ENCODE measurements at places on chromosomes 2 and 18. TPM values are rescaled to one million over a fixed set of nuclear protein-coding genes. Genes with fewer than 3 reads are reported as not detected.

Gene ACTR2
- polyA plus RNA-seq = 303 TPM

Gene DTNB
- polyA plus RNA-seq = 11.5 TPM

Gene NEU2
- polyA plus RNA-seq = not detected

Gene AFG3L2
- polyA plus RNA-seq = 24.2 TPM

Gene TACR1
- polyA plus RNA-seq = not detected

Gene SERPINB12
- polyA plus RNA-seq = not detected

Gene RAB11FIP5
- 24.0 TPM for polyA plus RNA-seq

Gene VWA3B
- not detected for polyA plus RNA-seq

Gene CLIP4
- polyA plus RNA-seq = 17.3 TPM

Gene ZDBF2
- 4.1 TPM for polyA plus RNA-seq

Gene PIGN
- 12.0 TPM for polyA plus RNA-seq

Gene GALNT3
- 2.3 TPM for polyA plus RNA-seq

Gene CNTNAP5
- not detected for polyA plus RNA-seq

Gene KATNAL2
- polyA plus RNA-seq = 0.51 TPM

Gene AQP12A
- polyA plus RNA-seq = not detected

Gene HTR2B
- 0.08 TPM for polyA plus RNA-seq

Gene REG1A
- polyA plus RNA-seq = not detected

Gene SRD5A2
- not detected for polyA plus RNA-seq

Gene CACNB4
- polyA plus RNA-seq = not detected

DNA sequence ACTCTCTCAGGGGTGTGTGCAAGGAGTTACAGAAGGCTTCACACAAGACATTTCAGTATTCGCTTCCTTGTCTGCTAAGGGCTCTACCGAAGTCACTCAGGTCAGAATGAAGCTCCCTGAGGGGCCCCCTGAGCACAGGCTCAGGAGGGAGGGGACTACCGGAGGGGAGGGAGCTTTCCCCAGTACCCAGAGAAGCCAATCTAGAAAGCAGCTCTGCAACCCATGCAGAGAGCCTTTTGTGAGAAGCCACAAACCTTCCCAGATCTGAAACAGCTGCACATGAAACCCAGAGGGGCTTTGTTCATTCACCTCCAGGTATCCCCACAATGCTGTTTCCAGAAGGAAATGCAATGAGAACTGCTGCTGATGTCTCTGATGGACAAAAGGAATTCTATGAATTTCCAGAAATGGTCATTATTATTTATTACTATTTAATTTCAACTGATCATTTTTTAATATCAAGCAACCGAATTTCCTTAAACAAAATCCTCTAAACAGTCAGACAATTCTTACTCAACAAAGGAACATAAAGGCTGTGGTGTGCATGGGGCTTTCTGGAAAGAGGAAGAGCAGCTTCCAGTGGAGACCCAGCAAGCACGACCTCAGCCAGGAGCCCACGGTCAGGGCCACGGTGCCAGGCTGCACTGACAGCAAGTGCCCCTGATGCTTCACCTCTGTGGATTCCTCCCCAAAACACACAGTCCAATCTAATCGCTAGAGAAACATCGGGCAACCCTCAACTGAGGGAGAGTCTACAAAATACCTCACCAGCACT, 42.0 kb downstream of the NDUFA10 start:
- no peak for DNase-seq

DNA sequence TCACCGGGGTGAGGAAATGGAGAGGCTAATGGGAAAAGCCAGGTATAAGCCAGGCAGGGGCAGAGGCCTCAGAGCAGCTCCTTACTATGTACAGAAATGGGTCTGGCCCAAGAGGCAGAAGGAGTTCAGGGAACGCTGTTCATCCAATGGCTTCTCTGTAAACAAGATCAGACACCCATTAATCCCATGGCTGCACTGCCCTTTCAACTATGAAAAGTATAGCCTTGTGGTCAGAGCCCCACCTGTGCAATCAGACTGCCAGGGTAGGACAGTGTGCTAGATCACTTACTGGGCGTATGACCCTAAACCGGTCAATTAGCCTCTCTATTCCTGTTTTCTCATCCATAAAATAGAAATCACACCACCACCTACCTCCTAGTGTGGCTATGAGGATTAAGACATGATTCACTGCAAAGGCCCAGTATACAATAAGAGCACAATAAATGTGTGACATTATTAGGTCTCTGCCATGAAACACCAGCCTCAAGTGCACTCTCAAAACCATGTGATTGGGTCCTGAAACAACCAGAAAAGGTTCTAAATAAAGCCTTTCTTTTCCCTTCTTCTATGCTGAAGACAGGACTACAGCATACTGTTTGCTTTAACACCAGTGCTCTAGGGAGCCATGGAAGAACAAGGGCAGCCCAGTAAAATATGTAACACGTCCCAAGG, 4.4 kb downstream of the ANKRD44 start:
- DNase-seq = no peak

- DNase-seq = no peak
Observed at GRCh38 chr2:238183821-238184220, 19.7 kb downstream of the ILKAP start.

- no peak for DNase-seq
Observed at GRCh38 chr2:26150243-26150642, 22.6 kb upstream of the GAREM2 start.

GRCh38 chr2:116719836-116720235, 1094.7 kb upstream of the DDX18 start:
- no peak for DNase-seq

- peak; percentile 26 for DNase-seq
Observed at GRCh38 chr2:199861132-199861774, 10.3 kb upstream of the FTCDNL1 start.

DNA sequence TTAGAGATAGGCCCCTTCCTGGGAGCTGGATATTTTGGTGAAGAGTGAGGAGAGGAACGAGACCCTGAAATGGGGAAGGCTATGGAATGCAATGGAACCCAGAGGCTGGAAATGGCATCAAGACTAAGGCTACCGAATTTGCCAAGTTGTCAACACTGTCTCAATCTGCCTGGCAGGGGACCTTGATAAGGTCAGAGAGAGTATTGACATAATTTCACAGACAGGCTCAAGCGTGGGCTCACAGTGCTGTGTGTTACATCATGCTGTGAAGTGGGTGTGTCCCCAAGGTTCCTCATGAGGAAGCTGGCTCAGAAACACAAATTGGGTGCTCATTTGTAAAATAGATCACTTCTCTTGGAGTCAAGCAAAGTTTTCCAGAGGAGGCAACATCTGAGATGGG, 51.8 kb upstream of the CYRIA start:
- DNase-seq = no peak

GRCh38 chr2:159790323-159790722, 7.7 kb downstream of the CD302 start:
- DNase-seq = no peak

GRCh38 chr2:97660775-97661389, 3.0 kb downstream of the ACTR1B start:
- DNase-seq = no peak

DNA sequence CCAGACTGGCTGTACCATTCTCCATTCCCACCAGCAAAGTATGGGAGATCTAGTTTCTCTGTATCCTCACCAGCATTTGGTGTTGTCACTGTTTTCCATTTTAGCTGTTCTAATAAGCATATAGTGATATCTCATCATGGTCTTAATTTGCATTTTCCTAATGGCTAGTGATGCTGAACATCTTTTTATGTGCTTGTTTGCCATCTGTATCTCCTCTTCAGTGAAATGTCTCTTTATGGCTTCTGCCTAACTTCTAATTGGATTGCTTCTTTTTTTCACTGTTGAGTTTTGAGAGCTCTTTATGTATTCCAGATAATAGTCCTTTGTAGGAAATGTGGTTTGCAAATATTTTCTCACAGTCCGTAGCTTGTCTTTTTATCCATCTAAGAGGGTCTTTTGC, 18.9 kb upstream of the BIN1 start:
- DNase-seq = no peak

DNA sequence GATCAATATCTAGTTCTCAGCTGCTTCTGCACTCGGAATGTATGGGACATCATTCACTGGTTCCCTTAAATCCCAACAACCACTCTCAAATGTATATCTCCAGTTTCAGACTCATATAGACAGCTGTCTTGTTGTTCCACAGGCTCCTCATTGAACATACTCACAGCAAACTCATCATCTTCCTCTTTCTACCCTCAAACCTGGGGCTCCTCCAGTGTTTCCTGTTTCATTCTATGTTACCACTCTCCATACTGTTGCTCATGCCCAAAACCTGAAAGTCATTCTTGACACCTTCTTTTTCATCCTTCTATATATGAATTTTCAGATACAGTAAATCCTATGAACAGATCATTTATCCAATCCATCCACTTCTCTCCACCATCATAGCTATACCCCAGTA, 18.7 kb upstream of the REL start:
- no peak for DNase-seq

DNA sequence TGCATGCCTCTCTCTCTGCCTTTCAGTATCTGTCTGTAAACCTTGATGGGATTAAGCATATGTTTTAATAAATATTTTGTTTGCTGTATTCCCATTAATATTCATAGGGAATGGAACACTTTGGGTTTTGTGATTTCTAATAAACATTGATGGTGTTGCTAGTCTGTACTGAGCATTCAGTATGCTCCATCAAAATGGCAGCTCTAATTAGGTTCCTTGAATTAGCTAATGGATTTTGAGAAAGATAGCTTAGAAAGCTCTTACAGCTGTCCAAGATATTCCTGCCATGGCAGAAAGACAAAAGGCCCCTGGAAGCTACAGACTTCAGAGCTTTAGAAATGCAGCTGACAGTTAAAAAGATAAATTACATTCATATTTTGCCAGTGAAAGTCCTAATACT, 199.2 kb upstream of the NRP2 start:
- DNase-seq = no peak

- no peak for DNase-seq
Observed at GRCh38 chr2:229993236-229993635, 70.9 kb downstream of the FBXO36 start.

DNA sequence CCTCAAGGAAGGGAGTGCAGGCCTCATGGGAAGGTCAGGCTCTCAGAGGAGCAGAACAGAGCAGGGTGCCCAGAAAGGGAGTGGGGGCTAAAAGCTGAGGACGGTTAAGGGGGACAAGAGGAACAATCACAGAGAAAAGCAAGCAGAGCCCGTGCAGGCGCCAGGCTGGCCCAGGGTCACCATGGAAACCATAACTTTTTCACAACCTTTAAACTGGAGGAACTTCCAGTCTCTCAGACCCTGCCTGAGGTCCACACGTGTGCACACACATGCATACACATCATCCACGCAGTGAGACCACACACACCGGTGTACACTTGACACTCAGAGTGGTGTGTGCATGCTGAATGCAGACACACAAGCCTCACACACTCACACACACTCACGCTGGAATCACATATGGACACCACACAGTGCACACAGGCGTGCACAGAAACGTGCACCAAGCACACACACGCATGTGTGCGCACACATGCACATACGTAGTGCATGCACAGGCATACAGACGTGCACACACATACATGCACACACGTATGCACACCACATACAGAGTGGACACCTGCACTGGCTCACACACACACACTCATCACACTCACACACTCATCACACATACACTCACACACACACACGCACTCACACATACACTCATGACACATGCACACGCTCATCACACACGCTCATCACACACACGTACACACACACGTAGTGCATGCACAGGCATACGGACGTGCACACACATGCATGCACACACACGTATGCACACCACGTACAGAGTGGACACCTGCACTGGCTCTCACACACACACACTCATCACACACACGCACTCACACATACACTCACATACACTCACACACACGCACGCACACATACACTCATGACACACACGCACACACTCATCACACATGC, 37.2 kb upstream of the SNED1 start:
- no peak for DNase-seq

DNA sequence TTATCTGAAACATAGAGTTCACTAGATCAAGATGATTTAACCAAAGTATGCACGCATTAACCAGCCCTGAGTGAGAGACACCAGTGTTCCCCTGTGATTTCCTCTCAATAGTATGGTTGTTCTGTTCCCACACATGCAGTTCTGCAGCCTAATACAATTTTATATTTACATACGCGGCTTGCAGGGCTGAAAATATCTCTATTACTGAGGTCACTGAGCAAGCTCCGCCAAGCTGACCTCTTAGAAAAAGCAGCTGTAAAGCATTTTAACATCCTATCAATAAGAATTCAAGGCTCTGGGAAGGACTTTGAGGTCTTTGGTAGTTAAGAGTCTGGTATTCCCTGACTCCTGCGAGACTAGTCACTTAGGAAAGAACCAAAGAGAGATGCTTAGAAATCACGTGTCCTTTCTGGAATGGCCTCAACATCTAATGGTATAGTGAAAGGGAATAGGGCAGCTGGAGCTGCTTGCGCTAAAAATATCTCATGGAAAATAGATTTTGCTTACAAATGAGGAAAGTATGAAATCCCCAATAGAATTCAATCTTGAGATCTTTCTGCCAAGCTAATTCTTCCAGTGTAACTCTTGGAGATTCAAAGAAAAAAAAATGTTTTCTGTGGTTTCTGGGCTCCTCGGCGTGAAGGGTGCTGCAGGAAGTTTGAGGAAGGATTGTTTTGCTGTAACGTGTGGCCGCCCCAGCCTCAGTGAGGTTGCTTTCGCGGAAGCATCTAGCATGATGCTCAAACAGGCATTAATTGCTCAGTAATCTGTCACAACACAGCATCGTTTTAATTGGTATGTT, 59.2 kb downstream of the DOCK10 start:
- peak; percentile 71 for DNase-seq

DNA sequence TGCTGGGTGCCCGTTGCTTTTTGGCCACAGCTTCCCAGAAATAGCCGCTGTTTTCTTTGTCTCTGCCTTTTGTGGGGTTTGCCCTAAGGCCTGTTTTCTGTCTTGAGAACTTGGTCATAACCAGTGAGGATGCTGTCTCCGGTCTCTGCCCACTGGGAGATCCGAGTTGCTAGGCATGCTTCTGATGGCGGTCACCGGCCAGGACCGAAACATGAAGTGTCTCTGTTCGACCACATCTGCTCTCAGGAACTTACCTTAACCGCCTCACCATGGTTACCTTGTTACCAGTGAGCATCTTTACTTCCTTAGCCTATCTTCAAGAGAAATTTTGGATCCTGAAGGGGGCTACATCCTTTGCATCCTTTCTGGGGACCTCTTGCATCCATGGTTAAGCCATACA, 91.9 kb downstream of the RTP5 start:
- DNase-seq = no peak

DNA sequence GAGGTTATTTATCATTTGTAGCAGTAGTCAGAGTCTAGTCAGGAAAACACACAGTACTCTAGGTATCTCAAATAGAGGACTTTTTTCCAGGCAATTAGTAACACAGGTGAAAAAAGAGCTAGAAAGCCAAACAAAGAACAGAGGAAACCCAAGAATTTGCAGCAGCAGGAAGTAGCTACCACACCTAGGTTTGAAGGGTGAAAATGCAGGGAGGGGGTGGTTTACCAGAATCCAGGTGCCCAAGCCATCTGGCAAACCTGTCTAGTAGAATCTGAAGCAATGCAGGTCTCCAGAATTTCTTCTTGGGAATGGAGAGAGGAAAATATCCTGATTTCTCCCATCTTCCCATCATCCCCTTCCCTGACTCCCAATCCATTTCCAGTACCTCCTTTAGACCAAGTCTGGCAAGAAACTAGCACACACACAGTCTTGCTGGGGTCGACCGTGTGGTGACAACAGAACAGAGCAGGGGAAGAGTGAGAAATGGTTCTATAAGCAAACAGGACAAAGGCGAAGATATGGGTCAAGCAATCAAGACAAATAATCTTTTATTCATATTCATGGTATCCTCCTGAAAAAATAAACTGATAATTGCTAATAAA, 231.9 kb upstream of the MMADHC start:
- DNase-seq = no peak

- no peak for DNase-seq
Observed at GRCh38 chr2:55118643-55119083, 68.4 kb upstream of the RTN4 start.

Data from CD4-positive, CD25-positive, alpha-beta regulatory T cell (primary cell).